Motor neuron (in vitro differentiated cells): ENCODE measurements at places on chromosomes 5 and 9. TPM values are rescaled to one million over a fixed set of nuclear protein-coding genes. Genes with fewer than 3 reads are reported as not detected.

The FOXD4L4 gene
- total RNA-seq = 0.65 and 1.1 TPM in 2 replicates

The TTC16 gene
- total RNA-seq = 0.32 and 0.56 TPM in 2 replicates

The SYK gene
- total RNA-seq = 0.58 TPM in 1 of 2 replicates, not detected in the other

The ISL1 gene
- 0.30 and 0.49 TPM in 2 replicates for total RNA-seq

The WNT8A gene
- total RNA-seq = not detected in 2 replicates

The NR2F1 gene
- 134 and 150 TPM in 2 replicates for total RNA-seq

The DMRT3 gene
- 0.10 TPM in 1 of 2 replicates, not detected in the other for total RNA-seq

The FAM169A gene
- 14.9 and 15.5 TPM in 2 replicates for total RNA-seq

The PPP3R2 gene
- total RNA-seq = 0.39 TPM in 1 of 2 replicates, not detected in the other

The SPARC gene
- 1,688 and 1,751 TPM in 2 replicates for total RNA-seq

The PIP5K1B gene
- total RNA-seq = 1.1 and 1.9 TPM in 2 replicates

The DOK3 gene
- 2.5 and 2.6 TPM in 2 replicates for total RNA-seq

The PCDHA7 gene
- total RNA-seq = 2.0 and 2.8 TPM in 2 replicates

The PCDHGB1 gene
- 0.60 and 0.78 TPM in 2 replicates for total RNA-seq

The CDC25C gene
- 0.44 and 0.65 TPM in 2 replicates for total RNA-seq

The COL27A1 gene
- total RNA-seq = 4.1 and 9.3 TPM in 2 replicates

DNA sequence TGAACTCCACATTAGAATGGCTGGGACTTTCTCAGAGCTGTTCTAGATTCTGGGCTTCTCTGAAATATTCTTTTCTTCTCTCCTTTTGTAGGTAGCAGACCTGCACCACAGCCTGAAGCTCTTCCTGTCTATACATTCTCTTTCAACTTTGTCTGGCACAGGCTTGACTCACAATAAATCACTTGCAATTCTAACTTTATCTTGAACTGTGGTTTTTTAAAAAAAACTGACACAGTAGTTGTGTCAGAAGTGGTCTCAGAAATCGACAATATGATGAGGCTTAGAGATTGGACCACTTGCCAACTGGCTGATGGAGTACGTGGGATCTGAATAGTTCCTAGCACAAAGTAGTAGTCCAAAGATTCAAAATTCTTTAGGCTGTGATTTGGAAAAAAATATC is 24.1 kb upstream of the CDH9 start:
- ATAC-seq = no peak

GRCh38 chr5:135120951-135121350 is 86.9 kb upstream of the PITX1 start:
- ATAC-seq = no peak

GRCh38 chr9:126556560-126557250 is 57.0 kb upstream of the LMX1B start:
- no peak for ATAC-seq

DNA sequence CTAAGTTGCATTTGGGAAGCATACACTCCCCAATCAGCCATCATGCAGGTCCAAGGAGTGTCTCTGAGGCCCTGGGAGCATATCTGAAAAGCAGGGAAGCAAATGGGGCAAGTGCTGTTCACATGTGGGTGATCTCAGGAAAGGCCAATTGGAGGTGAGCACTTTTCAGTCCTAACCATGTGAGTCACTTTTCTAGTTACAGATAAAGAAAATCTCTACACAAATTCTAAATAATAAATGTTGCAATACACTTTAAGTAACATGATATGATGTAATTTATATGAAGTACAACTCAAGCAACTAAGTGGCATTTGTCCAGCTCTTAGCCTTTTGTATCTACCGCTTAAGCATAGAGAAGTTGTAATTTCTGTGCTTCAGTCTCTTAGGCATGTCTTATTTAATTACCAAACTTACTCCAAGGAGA is 18.4 kb downstream of the ADAMTS16 start:
- ATAC-seq = no peak

DNA sequence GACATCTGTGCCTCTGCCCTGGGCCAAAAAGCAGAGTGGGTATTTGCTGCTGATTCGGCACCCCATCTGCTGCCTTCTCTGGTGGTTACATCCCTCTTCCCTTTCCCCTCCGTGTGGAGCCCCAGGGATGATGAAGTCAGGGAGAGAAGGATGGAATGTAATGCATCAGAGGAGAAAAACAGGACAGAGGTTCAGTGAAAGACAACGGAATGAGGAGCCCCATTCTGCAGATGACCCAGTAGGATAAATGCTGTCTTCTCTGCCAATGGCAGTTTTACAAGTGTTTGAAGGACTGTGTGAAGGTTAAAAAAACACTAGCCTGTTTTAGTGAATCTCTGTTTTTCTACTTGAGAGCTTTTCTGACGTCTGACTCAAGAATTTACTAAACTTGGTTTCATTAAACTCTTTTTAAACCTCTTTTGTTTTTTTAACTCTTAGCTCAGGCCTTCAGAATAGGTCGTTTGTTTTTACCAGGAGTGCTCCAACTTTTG is 86.3 kb downstream of the NLN start:
- peak; percentile 32 for ATAC-seq

- ATAC-seq = no peak
Observed at GRCh38 chr9:91158286-91158685, 203.4 kb downstream of the AUH start.

DNA sequence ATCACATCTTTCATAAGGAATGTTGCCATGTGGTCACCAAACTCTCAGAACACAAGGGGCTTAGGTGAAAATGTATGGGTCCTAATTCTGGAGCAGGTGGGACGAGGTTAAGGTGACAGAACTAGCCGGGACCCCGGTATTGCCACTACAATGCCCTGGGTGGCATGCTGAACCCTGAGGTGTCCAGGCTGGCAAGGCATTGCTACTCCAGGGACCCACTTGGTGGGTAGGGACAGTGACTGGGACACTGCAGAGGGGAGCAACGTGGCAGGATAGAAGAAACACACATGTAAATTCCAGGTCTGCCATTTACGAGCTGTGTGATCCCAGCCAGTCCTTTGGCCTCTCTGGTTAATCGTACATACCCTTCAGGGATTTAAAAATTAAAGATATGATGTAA is 206.9 kb upstream of the MVB12B start:
- ATAC-seq = no peak

DNA sequence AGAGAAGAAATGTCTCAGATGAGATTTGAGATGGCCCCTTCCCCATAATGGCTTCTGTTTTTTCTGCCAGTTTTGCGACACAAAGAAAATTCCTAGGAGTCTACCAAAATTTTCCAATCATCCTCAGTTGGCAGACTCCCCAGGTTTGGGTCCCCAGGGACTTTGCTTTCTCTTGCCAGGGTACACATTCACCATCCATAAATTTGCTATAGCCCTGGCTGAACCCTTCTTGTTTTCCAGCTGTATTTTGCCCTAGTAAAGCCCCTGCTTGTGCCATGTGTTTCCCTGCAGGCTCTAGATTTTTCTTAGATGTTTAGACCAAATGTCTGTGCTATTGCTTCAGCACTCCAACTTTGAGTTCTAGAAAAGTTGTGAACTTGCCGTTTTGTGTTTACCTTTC is 283.2 kb downstream of the ANXA1 start:
- no peak for ATAC-seq

GRCh38 chr5:132746954-132747615 is at the start of gene CCNI2:
TSS of gene CCNI2 (plus strand) at chr5:132747426. CDS start at chr5:132747496, 70 bp downstream.
- peak; percentile 63 for ATAC-seq

DNA sequence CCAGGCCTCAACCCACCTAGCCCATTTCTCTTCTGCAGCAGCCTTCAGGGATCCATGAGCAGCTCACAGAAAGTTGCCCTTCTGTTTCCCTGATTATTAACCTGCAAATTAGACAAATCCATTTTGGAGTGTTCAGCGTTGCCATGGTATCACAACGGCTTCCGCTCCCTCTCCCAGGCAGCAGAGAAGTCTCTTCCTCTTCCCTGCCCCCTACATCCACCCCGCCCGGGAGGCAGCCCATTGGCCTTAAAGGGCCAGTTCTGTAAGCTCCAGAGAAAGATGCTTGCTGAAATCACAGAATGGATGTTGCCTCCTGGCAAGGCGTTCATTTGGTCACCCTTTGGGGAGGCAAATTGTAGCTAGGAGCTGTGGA is 47.7 kb upstream of the BOD1 start:
- peak; percentile 87 for ATAC-seq

- ATAC-seq = no peak
Observed at GRCh38 chr9:93874242-93874641, 80.9 kb downstream of the BARX1 start.

GRCh38 chr9:81652058-81652687 is 37.2 kb downstream of the TLE1 start:
- ATAC-seq = no peak

DNA sequence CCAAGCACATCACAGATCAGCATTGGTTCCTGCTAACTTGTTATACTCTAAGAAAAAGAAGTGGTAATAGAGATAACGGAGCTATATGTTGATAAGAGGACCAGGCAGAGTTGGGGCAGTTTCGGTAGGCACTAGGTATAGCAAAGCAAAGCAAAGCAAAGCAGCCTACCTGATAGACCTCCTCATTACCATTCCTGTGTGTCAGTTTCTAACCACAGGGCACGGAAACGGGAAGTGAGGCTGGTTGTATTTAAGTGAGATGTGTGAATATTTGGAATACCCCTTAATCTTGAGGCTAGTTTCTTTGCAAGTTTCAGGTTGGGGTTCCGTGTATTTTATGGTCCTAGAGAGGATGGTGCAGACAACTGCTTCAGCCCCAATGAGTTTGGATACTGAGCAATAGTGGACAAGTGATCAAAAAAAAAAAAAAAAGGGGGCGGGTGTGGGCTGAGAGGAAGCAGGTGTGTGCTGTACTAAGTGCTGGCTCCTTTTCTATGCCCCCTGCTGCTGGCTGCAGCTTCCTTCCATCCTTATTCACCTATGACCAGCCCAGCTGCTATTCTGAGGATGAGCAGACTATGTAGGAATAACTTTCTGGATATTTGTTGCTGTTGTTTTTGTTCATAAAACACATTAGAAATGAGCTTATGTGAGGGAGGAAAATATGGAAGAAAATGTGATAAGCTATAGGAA is 183.3 kb downstream of the SH3GL2 start:
- no peak for ATAC-seq

- no peak for ATAC-seq
Observed at GRCh38 chr5:133006653-133007052, 19.7 kb downstream of the ZCCHC10 start.

GRCh38 chr9:134811673-134812342 is 68.8 kb upstream of the FCN2 start:
- ATAC-seq = peak; percentile 6

GRCh38 chr5:28575368-28575767 is 1537.0 kb upstream of the CDH9 start:
- ATAC-seq = no peak

DNA sequence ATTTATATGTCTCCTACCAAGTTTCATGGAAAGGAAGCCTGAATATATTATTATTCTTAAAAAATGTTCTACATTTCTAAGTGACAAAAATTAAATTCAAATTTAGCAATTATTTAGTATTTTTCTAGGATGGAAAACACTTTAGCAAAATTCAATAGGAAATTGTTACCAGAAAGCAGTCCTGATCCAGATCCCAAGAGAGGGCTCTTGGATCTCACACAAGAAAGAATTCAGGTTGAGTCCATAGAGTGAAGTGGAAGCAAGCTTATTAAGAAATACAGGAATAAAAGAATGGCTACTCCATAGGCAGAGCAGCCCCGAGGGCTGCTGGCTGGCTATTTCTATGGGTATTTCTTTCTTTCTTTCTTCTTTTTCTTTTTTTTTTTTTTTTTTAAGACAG is 44.7 kb downstream of the LRRC70 start:
- ATAC-seq = no peak

DNA sequence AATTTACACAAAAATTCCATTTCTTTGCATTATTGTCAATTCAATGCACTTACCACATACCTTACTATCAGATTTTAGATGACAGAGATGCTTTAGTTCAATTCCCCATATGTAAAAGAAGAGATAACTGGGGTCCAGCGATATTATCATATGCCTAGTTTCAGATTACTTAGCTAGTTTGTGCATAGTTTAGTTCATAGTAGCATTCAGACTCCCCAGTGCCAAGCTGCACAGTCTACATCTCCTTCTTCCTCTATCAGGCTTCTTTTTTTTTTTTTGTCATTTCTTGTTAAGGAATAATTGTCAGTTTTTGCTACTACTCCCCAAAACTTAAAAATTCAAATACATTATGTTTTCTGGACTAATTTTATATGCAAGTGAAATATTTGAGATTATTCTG is 175.0 kb downstream of the SSBP2 start:
- ATAC-seq = no peak

DNA sequence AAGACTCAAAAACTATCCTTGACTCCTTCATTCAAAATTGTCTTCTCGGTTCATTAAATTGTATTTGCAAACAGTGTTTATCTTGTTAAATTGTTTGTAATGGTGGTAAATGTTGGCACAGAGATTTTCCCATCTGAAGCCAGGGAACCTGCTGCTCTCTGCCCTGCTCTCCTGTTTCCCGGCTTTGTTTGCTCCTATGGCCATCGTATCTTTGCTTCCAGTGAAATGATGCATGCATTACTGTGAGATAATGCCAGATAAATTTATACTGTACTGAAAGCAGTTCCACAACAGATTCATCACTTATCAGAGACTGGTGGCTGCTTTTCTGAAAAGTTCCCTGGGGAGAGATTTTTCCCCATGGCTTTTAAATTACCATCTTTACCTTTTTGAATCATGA is 81.4 kb downstream of the CD180 start:
- ATAC-seq = peak; percentile 68

DNA sequence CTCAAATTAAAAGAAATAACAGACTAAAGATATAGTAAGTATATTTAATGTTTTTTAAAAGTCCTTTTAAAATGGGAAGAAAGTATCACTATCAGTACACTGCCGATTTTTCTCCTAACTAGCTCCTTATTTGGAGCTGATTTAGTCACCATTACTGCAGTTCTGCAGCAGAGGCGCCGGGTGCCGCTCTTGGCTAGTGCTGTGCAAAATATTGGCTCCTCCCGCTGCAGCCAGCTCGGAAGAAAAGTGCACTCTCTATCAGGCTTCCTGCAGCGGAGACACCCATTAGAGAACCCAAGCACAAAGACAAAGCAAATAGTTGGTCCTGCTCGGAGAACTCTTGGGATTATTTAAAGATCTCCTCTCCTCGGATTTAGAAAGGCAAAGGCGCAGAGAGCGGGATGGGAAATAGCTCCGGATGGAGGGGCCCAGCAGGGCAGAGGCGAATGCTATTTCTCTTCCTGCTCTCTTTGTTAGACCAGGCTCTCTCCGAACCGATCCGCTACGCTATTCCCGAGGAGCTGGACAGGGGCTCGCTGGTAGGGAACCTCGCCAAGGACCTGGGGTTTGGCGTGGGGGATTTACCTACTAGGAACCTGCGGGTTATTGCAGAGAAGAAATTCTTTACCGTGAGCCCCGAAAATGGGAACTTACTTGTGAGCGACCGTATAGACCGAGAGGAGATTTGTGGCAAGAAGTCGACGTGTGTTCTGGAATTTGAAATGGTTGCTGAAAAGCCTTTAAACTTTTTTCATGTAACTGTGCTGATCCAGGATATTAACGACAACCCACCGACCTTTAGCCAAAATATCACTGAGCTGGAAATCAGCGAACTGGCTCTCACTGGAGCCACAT is at the start of gene PCDHGB3:
TSS of gene PCDHGB3 (plus strand) at position 249 of the 855 bp plus-strand sequence. CDS start at position 402, 153 bp downstream.
- ATAC-seq = peak; percentile 99

- no peak for ATAC-seq
Observed at GRCh38 chr9:37390759-37391158, 31.7 kb upstream of the GRHPR start.
